ENCODE measurements at places on chromosomes 6 and 20. TPM values are rescaled to one million over a fixed set of nuclear protein-coding genes. Genes with fewer than 3 reads are reported as not detected.

Gene FBXO5
- polyA plus RNA-seq = 1.2 TPM

Gene SYNE1
- 7.1 TPM for polyA plus RNA-seq

Gene SOX18
- polyA plus RNA-seq = 3.1 TPM

Gene RIPOR2
- 0.61 TPM for polyA plus RNA-seq

Gene NOX3
- polyA plus RNA-seq = not detected

Gene RARS2
- 16.1 TPM for polyA plus RNA-seq

Gene MLIP
- polyA plus RNA-seq = 4.7 TPM

Gene GSS
- 48.3 TPM for polyA plus RNA-seq

Gene TRIM10
- polyA plus RNA-seq = not detected

Gene COL20A1
- polyA plus RNA-seq = not detected

Gene OR12D3
- not detected for polyA plus RNA-seq

Gene UST
- 2.4 TPM for polyA plus RNA-seq

Gene HLA-DQB1
- polyA plus RNA-seq = 16.5 TPM

Gene UNC5CL
- polyA plus RNA-seq = 1.1 TPM

Gene KIF16B
- polyA plus RNA-seq = 5.2 TPM

Gene XKR7
- under 0.01 TPM for polyA plus RNA-seq

Gene WFDC8
- polyA plus RNA-seq = not detected

Gene ARMC12
- polyA plus RNA-seq = 0.27 TPM

Gene ME1
- polyA plus RNA-seq = 19.2 TPM

Gene GOPC
- polyA plus RNA-seq = 8.6 TPM

Gene IMPG1
- 0.02 TPM for polyA plus RNA-seq

Gene ZNF311
- polyA plus RNA-seq = 1.2 TPM

Gene ERMARD
- 18.4 TPM for polyA plus RNA-seq

Gene MAPK13
- polyA plus RNA-seq = 91.8 TPM

Gene MEI4
- not detected for polyA plus RNA-seq

Gene VPS52
- 48.9 TPM for polyA plus RNA-seq

Gene NFATC2
- 0.75 TPM for polyA plus RNA-seq

Gene ZNF343
- 4.6 TPM for polyA plus RNA-seq

Gene HTR1E
- not detected for polyA plus RNA-seq

Gene GRIK2
- polyA plus RNA-seq = 0.06 TPM

Gene KCNS1
- 0.04 TPM for polyA plus RNA-seq

Gene EDN1
- 1.5 TPM for polyA plus RNA-seq

Gene VWA7
- polyA plus RNA-seq = 1.3 TPM

Gene EGFL8
- 18.5 TPM for polyA plus RNA-seq

Gene TOX2
- polyA plus RNA-seq = 10.5 TPM

Gene MOG
- not detected for polyA plus RNA-seq

Gene LINC00237
- not detected for polyA plus RNA-seq

Gene CLPSL1
- not detected for polyA plus RNA-seq

Gene PI16
- 1.9 TPM for polyA plus RNA-seq

Gene OR2J3
- polyA plus RNA-seq = not detected

Gene GPLD1
- 0.29 TPM for polyA plus RNA-seq

Gene ETV7
- polyA plus RNA-seq = 3.3 TPM

Gene BFSP1
- 0.80 TPM for polyA plus RNA-seq

Gene GSTA2
- not detected for polyA plus RNA-seq

Gene PDYN
- not detected for polyA plus RNA-seq

Gene SCUBE3
- 0.14 TPM for polyA plus RNA-seq

Gene SLC12A5
- 0.77 TPM for polyA plus RNA-seq

Gene ELOVL5
- 20.1 TPM for polyA plus RNA-seq

Gene TFAP2A
- 20.9 TPM for polyA plus RNA-seq

Gene COL9A3
- polyA plus RNA-seq = 3.8 TPM

Data from esophagus (tissue), 2 donors.